Urinary bladder (tissue), 4 donors: ENCODE measurements at places on chromosomes 3 and 15.

GRCh38 chr3:8882642-8883041, 80.6 kb downstream of the RAD18 start:
- no peak for DNase-seq

DNA sequence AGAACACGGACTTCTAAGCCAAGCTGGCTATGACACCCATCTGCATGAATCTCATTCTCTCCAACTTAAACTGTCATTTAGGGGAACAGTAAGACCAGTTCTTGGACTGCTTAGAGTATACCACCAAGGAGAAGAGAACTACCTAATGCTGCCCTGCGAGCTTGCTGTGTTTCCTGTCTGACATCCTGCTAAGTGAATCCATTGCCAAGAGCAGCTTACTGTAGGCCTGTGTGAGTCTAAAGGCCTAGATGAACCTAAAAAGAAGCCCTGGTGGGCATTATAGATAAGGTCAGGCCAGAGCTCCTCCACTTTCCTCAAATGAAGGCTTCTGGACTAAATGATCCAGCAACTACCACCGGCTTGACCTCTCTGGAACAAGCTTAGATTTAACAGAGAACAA, 15.0 kb downstream of the LZTFL1 start:
- no peak for DNase-seq

GRCh38 chr15:57518779-57519405, 72.8 kb upstream of the MYZAP start:
- DNase-seq, result no peak

- DNase-seq, result no peak
These were observed 8.7 kb downstream of the FOXL2 start for GRCh38 chr3:138938056-138938876.

DNA sequence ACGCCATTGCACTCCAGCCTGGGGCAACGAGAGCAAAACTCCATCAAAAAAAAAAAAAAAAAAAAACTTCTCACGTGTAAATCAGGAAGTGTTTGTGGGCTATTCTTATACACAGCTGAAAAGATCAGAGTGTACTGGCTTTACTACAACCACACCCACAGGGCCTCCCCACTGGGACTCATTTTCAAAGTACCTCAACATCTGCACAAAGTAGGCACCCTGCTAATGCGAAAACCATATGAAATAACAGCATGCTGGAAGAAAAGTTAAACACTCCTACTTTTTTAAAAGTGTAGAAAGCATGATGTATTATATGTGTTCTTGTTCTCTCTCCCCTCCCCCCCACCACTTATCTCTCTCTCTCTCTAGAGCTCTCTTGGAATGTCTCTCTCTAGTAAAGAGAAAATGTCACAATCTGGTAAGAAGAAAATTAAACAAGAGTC, 11.1 kb downstream of the UACA start:
- no peak for DNase-seq

GRCh38 chr3:10786640-10787039, 29.4 kb upstream of the SLC6A11 start:
- no peak for DNase-seq

GRCh38 chr3:195441051-195441450, 1.8 kb downstream of the ACAP2 start:
- DNase-seq, result no peak

DNA sequence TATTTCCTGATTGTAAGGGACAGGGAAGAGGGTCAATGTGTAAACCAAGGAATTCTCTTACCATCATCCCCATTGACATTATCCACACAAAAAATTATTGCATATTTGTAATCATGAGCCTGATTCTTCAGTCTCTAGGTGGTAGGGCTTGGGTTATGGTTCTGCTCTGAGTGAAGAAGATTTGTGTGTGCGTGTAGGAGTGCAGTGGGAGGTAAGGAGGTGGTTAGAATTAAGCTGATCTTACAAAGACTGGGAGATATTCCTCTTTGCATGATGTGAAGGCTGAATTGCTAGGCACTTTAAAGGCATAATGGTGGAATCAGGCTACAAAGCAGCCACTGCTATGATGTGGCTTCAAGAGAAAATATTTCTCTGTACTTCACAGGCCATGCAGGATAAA, 23.0 kb upstream of the MINDY4B start:
- DNase-seq, result no peak

GRCh38 chr3:150118219-150118618, 147.5 kb upstream of the PFN2 start:
- no peak for DNase-seq

GRCh38 chr3:49630784-49631183, 43.4 kb upstream of the APEH start:
- no peak for DNase-seq

- DNase-seq, result no peak
These were observed 12.9 kb downstream of the OR5AC2 start for GRCh38 chr3:98099848-98100247.

DNA sequence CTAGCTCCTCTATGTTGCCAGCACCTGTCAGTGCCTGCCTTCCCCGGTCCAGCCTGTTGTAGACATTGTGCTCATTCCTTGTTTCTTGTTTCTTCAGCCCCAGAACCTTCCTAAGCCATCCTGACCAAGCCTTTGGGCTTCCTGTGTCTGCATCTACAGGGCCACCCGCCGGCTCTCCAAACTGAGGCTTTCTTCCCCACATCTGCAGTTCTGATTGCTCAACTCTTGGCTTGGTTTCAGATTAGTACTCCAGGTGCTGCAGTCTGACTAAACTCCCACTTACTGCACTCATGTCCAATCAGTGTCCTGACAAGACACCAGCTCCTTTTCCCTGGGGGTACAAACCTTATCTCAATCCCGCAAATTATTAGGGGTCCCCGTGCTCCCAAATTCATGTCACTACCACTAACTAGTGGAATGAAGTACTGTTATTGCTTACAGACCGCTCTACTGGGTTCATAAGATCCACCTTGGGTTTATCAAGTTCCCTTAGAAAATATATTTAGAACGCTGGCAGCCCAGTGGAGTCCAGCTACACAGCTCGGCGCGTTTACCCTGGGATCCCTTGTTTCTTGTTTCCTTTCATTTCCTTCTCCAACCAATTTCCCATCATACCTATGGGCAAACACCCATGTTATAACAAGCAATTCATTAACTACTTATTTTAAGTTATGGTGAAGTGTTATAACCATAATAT, 114.2 kb upstream of the TJP1 start:
- DNase-seq, result no peak

- DNase-seq, result no peak
These were observed 513 bp downstream of the CLASP2 start for GRCh38 chr3:33717616-33717865.

DNA sequence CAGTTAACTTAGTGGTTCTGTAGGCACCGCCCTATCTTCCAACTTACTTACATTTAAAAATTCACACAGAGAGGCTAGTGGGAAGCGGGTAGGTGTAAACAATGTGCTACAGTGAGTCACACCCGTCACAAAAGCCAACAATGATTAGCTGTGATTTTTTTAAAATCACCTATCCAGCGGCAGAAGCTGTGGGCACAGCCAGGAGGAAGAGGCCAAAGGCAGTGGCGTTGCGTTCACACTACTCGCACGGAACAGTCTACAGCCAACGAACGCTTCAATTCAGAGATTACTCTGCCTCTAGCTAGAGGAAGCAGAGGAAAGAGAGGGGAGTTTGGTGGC, 2.5 kb upstream of the NLGN1 start:
- DNase-seq, result no peak

DNA sequence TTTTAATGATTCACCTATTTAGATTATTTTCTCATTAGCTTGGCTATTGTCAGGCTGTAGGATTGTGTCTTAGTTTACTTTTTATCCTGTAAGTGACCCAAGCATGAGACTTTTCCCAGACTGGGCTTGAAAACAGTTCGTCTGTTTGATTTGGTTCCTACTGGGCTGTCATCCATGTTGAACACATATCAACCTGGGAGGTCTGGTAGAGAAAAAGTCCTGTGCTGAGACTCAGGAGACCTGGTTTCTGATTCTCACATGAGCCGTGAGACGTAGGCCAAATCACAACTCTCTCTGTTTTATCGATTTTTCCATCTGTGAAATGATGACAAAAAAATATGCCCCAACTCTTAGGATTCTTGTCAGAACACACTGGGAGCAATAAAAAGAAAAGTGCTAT, 98.8 kb upstream of the GALNT15 start:
- DNase-seq, result no peak

DNA sequence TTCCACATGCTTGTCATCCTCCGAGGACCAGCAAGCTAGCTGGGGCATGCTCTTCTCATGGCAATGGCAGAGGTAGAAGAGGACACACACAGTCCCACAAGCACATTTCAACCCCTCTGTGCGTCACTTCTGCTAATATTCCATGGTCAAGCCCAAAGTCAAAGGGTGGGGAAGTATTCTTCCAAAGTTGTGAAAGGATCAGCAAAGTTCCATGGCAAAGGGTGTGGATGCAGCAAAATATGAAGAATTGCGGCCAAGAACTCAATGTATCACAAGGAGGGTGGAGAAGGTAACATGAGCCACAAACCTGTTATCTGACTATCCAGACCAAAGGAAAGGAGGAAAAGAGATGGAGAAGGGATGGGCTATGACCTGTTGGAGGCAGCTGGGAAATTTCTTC, 71.2 kb upstream of the SNRK start:
- no peak for DNase-seq

- no peak for DNase-seq
These were observed 14.4 kb downstream of the RRP9 start for GRCh38 chr3:51927061-51927977.

GRCh38 chr15:87687523-87687870, 569.0 kb downstream of the NTRK3 start:
- DNase-seq, result no peak
